ENCODE measurements at places on chromosomes 5 and 9.

GRCh38 chr9:123686829-123687192, 243.1 kb downstream of the DENND1A start:
- DNase-seq: no peak

DNA sequence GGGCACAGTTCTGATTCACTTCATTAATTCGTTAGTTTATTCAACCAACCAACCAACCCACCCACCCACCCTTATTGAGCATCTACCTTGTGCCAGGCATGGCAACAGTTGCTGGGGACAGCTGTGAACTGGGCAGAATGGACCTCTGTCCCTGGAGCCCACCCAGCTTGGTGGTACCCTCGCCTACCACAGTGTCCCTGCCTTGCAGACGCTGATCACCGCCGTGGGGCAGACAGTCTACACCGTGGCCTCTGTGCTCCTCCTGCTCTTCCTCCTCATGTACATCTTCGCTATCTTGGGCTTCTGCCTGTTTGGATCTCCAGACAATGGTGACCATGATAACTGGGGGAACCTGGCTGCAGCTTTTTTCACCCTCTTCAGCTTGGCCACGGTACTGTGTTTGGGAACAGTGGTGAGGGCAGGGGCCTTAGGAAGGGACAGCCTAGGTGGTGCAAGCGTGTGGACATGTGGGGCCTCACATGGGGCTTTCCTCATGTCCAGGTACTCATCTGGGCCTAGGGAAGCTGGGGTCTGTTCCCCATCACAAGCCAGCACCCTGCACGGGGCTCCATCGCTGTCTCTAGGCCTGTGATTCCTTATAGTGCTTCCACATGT, 26.2 kb downstream of the PITX1 start:
- no peak for DNase-seq

GRCh38 chr5:174022384-174023095, 23.0 kb upstream of the NSG2 start:
- no peak for DNase-seq

DNA sequence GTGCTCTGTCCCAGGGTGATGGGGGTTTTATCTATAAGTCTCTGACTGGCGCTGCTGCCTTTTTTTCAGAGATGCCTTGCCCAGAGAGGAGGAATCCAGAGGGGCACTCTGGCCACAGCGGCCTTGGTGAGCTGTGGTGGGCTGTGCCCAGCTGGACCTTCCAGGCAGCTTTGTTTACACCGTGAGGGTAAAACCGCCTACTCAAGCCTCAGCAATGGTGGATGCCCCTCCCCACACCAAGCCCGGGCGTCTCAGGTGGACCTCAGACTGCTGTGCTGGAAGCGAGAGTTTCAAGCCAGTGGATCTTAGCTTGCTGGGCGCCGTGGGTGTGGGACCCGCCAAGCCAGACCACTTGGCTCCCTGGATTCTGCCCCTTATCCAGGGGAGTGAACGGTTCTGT, 41.3 kb upstream of the C9orf72 start:
- no peak for DNase-seq

GRCh38 chr5:172451771-172452197, 2.5 kb downstream of the SH3PXD2B start:
- no peak for DNase-seq

- no peak for DNase-seq
These were observed 34.0 kb downstream of the TNFSF15 start for GRCh38 chr9:114771889-114772288.

DNA sequence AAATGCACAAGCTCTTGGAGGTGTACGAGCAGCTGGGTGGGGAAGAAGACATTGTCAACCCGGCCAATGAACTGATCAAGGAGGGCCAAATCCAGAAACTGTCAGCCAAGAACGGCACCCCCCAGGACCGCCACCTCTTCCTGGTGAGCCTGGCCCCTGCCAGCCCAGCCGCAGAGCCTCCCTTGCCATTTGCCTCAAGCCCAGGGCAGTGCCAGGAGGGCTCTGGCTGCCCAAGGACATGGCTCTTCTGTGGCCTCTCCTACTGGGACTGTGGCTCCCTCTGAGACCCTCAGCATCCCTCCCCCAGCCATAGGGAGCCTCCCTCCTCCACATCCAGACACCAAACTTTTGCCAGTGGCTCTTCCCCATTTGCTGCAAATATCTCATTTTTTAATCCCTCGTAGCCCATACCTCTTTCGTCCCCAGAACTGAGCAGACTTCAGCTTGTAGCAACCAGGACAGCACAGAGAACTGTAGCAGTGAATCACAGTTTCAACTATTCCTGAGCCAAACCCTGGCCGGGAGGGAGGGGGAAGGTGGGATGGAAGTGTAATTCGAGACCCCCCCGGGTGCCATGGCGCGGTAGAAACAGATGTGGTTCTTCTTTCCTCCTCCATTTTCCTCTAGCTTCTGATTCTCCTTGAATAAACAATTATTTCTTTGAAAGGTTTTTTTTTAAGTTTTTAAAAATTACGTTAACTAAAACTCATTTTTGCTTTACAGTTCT, 44.5 kb upstream of the SUSD3 start:
- peak; percentile 13 for DNase-seq

DNA sequence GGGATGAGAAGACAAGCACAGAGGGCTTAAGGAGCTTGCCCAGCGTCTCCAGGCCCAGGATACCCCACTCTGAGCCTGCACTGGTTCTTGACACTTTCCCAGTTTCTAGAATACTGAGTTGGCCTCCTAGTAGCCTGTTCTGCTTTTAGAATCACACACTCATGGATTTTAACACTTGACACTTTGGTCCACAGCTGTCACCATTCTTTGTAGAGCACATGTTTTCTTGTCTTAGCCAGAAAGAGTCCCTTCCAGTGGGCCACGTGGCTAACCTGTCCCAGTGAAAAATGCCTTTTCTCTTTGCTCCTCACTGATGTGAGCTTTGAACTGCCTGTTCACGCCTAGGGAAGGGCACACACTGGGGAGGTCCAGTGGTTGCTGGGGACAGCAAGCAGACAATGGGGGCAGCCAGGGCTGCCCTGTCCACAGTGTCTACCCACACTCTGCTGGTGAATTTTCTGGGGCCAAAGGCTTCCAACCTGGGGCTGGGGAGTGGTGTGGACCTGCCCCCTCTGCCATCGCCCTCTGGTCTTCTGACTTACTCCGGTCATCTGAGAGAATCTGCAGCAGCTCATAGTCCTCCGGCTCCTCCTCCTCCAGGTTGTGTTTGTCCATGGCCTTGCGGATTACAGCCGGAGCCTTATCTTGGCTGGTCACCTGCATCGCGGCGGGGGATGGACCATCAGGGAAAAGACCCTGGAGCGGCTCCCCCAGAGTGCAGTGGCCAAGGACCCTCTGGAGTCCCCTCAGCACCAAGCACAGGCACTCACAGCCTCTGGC, 21.1 kb downstream of the RALGDS start:
- DNase-seq: no peak

GRCh38 chr5:129098488-129099183, 4.1 kb downstream of the ISOC1 start:
- DNase-seq: no peak

DNA sequence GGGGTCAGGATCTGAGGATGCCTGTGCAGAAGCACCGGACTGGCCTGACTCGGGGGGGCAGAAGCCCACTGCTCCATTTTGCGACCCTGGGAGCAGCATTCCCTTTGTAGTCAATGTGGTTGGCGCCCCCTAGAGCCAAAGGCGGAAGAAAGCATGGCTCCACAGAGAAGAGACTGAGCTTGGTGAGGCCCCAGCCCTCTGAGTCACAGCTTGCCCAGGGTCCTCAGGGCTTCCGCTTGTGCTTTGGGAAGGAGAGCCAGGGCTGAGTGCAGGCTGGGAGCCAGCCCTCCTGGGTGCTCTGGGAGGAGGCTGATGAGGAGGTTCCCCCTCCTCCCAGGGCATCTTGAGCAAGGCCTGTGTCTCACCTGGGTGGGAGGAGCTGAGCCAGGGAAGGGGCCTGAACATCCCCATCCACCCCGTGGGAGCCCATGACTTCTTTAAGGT, 5.5 kb upstream of the AQP3 start:
- no peak for DNase-seq

DNA sequence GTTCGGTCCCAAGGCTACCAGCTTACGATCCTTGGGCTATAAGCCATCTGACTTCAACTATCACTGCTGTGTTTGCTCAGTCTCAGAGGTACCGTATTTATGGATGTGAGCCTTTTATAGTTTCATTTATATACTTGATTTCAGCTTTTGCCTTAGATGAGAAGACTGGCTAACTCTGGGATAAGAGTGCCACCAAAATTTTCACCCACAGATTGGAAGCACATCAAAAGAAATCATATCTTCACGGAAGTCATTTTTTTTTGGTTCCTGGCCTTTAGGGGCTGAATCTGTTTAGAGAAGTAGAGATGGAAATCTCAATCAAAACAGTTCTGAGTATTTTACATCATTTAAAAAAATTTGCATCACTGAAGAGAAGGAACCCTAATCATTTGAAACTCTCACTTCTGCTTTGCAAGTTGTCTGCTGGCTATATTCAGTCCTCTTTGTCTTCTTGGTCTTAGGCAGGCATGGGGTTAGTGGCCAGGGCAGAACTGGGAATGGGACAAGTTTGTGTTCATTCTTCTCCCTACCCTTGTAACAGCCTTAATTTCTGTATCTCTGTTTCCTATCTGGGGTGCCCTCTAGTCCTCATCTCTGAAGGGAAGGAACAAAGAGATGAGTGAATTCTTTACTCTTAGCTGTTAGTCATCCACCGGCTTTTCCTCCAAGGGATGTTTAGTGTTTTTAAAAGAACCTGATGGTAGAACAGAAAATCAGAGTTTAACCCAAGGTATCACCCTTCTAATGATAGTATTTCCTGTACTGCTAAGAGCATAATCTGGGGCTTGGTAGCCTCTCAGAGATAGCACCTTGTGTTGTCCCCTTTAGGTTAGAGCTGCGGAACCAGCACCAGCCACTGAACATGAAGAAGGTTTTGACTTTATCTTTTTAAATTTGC, 14.1 kb upstream of the TNFAIP8 start:
- no peak for DNase-seq

DNA sequence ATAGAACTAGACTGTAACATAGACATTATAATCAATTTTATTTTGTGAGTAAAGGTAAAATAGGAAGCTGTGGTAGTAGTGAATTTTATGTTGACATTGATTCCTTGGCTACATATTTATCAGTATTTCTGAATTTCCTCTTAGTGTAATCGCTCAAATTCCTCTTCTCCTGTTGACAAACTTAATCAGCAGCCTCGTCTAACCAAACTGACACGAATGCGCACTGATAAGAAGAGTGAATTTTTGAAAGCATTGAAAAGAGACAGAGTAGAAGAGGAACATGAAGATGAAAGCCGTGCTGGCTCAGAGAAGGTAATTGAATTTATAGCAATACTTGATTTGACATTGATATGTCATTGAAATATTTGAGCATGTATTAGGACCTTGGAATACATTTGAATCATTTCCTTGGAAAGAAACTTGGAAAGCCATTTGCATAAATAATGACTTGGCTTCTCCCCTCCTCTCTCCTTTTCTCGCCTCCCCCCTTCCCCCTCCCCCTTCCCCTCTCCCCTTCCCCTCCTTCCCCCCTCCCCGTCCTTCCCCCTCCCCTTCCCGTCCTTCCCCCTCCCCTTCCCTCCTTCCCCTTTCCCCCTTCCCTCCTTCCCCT, 75.5 kb downstream of the GPBP1 start:
- DNase-seq: no peak

- DNase-seq: no peak
These were observed 507.0 kb downstream of the MAT2B start for GRCh38 chr5:164012371-164012770.

DNA sequence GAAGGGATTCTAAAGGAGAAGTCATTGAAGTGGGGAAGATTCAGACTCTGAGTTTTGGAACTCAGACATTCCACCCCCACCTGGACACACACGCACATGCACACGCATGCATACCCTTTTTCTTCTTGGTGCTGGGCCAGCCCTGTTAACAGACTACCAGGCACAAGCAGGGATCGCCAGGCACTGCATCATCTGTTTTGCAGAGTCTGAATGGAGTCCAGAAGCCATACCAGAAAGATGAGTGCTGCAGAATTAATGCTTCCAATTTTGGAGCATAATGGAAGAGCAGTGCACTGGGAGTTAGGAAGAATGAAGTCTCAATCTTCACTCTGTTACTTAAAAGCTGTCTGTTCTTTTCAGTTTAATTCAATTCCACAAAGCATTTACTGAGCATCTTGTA, 95.5 kb downstream of the PDE8B start:
- DNase-seq: no peak

GRCh38 chr5:77425420-77425819, 66.7 kb downstream of the WDR41 start:
- DNase-seq: no peak

DNA sequence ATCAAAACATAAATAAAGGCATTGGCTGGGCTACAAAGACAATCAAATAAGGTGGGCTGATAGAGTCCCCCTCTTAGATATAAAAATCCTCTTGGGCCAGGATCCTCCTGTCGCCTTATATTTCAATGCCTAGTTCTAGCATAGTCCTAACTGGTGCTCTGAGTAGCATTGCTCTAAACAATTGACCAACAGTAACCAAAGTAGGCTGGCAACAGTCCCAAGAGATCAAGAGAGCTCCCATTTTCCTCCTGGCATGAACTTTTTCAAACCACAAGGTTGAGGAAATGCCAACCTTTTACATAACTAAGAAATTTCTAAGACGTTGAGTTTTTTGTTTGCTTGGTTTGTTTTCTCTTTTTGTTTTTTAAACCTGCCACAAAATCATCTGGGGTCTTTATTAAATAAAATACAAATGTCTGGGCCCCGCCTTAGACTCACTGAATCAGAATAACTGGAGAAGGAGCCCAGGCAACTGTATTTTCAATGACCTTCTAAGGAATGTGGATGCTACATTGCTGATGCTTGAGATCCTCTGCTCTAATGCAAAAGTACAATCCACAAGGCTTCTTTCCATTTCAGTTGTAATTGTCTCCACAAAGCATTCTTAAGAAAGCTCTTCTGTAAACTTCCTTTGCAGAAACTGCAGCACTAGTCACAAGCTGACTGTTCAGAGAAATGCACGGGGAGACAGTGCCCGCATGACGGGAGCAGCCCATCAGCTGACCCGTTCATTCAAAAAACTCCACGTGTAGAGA, 2.9 kb downstream of the SLC45A2 start:
- no peak for DNase-seq

GRCh38 chr5:124570285-124571035, 176.0 kb downstream of the ZNF608 start:
- no peak for DNase-seq

GRCh38 chr5:65021527-65022226, 252.9 kb downstream of the CWC27 start:
- no peak for DNase-seq

DNA sequence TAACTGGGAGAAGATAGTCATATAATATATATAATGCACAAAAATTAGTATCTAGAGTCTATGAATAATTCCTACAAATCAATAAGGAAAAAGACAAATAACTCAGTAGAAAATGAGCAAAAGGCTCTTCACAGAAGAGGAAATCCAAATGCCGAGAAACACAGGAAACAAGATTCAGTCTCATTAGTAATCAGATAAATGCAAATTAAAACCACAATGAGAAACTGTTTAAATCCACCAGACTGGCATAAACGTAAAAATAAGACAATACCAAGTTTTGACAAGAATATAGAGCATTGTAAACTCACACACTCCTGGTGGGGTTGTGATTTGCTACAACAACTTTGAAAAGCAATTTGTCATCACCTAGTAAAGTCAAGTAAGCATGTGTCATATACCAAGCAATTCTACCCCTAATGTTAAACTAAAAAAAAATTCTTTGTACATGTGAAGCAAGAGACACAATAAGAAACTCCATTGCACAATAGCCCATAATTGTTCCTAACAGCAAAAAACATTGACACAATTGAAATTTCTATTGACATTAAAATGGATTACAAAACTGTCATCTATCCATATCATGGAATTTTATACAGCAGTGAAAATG, 21.0 kb upstream of the UBLCP1 start:
- no peak for DNase-seq

Measured in activated CD4-positive, CD25-positive, alpha-beta regulatory T cell treated with anti-CD3 and anti-CD28 coated beads, Interleukin-2, amount 50 U/mL, for 72 hours (primary cell).